ENCODE measurements at places on chromosomes 5 and 9. TPM values are rescaled to one million over a fixed set of nuclear protein-coding genes. Genes with fewer than 3 reads are reported as not detected.

Gene DMAC1
- polyA plus RNA-seq = 97.1 TPM

Gene ACOT12
- polyA plus RNA-seq = 0.79 TPM

Gene TAS2R1
- polyA plus RNA-seq = not detected

Gene OTULINL
- 9.2 TPM for polyA plus RNA-seq

DNA sequence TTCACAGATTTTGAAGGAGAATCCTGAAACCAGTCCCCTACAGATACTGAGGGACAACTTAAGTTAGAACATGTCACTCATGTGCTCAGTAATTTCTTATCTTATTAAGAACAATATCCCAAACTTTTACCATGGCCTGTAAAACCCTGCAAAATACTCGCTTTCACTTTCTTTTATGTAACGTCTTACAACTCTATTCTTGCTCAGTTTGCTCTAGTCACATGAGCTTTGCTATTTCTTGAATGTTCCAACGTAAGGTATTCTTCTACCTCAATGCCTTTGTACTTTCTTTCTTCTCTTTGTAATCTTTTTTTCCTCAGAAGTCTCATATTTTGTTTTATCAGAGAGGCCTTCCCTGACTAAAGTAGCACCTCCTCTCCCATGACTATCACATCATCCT is 14.1 kb downstream of the TMEM38B start:
- DNase-seq = no peak

DNA sequence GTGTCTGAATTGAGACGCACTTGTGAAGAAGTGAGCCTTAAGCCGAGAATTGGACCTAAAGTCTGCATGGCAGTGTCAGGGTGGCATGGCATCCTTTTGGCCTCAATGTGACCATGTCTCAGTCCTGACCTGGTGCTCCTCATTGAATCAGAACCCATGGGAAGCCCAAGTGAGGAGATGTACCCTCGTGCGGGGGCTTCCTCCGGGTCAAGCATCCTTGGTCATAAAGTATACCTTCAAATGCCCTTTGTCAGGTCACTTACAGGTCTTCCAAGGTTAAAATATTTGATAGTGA is 202.2 kb downstream of the GADD45G start:
- DNase-seq = no peak

DNA sequence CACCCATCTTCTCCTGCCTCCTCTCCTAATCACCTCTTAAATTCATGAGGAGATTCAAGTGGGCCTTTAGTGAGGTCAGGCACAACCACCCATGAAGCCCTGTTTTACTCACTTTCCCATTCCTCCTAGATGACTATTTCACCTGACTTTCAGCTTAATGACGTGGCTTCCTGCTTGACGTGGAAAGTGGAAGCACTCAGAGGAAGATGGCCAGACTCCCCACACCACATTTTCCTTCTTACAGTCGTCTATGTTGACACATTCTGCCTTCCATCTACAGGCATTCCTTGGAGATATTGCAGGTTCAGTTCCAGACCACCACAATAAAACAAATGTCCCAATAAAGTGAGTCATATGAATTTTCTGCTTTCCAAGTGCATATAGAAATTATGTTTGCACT is 146.4 kb upstream of the TAS2R1 start:
- no peak for DNase-seq

- no peak for DNase-seq
These were observed 42.3 kb downstream of the COL23A1 start for GRCh38 chr5:178547753-178548415.

DNA sequence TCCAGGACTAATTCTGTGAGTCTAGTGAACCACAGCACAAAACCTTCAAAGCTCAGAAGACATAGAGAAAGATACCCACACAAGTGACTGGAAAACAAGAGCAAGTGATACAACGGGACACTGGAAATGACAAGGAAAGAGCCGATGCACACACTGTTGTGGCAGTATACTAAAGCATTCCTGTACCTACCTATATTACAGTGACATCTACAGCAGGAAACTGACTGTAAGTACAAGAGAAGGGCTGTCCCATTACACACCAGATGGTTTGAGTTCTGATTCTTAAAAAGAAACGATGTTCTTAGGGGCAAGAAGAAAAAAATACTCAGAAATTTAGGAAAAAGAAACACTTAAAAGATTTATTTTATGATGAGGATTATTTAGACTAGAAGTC is 18.5 kb downstream of the TMEM245 start:
- DNase-seq = no peak

DNA sequence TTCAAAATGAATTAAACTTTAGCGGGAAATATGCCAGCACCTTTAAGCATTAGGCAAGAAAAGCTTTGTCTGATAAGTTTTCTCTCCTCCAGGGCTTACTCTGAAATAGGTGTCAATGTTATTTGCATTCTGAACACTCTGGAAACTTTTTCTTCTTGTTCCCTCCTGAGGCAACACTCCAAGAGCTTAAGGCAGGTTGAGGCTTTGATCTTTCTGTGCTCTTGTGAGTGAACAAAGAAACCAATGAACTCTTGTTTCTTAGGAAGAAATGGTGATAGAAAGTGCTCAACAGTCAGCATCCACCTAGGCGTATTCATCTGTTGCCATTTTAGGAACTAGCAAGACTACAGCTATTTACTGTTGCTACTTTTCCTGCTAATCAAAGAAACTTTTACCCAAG is 259.8 kb downstream of the NFIB start:
- no peak for DNase-seq

DNA sequence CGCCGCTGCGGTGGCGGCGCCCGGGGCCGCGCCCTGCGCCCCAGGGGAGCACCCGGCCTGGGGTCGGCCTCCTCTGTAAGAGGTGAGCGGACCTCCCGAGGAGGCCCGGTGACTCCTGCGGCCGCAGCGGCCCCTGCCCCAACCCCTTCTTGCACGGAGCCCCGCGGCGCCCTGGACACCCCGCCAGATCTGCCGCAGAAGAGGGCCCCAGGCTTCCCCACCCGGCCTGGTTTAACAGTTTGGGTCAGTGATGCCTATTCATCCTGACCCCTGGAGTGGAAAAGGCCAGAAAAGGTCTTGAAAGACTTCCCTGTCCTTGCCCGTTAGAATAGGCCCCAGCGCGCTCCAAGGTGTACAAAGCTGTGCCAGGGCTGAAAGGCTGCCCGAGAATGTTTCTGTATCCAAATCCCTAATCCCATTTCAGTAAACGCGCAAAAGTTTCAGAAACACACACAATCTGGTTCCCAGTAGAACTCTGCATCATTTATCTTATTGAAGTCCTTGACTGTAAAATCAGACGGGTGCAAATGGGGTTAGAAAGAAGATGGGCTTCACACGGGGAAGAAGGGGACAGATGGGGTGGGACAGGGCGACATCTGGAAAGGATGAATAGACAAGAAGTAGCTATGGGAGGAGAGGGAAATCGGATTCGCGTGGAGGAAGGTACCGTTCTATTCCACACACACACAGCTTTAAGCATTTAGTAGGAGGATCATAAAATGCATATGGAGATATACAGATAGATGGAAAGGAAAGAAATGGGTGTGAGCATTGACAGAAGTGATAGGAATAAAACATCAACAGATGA is 1.1 kb upstream of the SSBP2 start:
- DNase-seq = no peak

GRCh38 chr5:68285851-68286611 is 70.5 kb downstream of the PIK3R1 start:
- no peak for DNase-seq

DNA sequence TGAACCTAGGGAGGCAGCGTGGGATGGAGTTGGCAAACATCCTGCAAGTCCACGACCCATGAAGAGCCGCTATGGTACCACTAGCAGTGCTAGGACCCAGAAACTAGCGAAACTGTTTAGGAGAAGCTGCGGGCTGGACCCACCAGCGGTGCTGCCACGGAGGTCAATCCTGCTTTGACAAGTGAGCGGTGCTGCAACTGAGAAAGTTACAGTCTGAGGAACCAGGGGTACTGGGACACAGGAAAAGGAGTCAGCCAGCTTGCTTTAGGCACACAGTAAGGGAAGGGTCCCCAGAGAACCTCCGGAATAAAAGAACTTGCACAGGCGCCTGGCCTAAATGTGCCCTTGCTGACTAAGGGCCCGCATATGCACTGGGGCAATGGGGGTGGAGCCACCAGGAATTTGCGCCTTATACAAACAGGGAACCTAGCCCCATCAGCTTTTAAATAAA is 23.6 kb upstream of the ANXA2R start:
- DNase-seq = no peak

DNA sequence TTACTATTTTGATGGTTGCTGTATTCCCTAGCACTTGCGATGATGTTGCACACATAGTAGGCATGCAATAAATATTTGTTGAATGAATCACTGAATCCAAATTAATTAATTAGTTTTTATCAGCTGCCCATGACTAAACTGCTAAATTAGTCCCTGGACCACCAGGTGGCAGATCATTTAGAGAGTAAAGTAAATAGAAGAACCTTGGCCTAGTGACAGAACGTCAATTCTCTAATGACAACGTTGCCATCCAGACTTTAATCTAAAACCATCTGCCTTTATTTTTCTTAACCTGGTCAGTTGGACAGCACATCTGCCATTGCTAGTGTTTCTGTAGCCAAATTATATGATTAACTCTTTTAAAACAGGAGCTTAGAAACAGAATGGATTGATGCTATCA is 457.5 kb downstream of the KIF4B start:
- DNase-seq = no peak

DNA sequence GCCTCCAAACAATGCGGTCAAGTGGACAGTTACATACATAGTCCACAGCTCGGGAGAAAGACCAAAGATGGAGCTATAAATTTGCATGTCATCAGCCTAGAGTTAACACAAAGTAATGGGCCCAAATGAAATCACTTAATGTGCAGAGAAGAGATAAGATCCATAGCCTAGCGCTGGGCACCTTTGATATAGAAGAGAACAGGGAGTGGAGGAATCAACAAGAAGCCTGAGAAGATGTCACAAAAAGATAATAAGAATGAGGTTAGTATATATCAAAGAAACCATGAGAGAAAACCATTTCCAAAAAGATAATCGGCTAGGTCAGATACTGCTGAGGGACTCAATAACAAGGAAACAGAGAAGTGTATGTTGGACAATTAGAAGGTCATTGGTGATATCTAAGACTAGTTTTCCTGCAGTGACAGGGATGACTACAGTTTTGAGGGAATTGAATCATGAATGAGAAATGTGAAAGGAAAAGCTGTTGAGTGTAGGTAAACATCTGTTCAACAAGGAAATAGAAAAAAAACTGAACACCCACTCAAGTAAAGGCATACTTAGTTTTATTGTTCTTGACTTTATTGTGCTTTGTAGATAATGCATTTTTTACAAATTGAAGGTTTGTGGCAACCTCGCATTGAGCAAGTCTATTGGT is 68.7 kb upstream of the CDH6 start:
- DNase-seq = no peak

DNA sequence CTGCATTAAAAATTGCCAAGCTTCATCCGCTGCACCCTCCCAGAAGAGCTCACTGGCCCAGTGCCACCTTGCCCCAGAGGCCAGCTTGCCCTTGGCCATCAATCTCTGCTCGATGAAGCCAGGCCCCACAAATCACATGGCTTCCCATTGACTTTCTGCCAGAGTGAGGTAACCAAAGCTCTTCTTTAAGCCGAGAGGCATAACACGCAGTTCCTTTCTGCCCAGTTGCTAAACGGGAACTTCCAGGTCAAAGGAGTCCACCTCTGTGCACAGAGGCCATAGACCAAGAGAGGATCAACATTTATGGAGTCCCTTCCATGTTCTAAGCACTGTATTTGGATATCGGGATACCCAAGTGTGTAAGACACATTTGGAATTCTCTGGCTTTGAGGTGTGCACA is 208.8 kb downstream of the KIF4B start:
- DNase-seq = no peak

DNA sequence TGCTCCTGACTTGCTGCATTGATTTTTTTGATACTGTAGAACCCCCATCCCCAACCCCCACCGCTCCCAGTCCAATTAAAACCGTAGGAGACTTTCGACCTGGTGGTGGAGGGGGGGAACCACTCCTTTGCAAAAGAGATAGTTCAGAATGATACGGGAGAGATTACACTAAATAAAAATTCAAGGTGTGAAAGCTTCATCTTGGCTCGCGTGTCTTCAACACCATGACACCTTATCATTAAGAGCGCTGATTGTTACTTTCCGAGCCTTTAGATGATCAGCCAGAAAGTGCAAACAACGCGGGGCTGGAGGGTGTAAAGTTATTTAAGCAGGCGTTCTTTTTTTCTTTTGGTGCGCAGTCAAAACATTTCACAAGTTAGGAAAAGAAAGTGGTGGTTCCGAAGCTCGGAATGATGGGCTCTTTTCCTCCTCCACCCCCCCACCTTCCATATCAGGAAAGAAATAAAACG is 1.3 kb upstream of the ZNF462 start:
- peak; percentile 25 for DNase-seq

DNA sequence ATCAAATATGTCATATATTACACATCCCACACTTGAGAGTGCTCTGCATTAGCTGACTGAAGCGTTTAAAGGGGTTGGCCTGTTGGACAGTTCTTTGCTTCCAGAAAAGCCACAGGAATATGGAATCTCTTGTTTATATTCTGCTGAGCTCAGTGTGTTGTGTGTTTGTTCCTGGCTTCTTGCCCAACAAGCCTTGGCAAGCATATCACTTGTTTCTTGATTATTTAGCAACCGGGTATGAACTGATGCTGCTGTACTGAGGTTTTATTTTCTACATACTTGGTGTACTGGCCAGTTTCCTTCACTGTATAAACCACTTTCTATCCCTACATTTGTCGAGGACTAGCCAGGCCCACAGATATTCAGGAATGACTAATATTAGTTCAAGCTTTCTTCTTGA is 378.9 kb downstream of the KCTD16 start:
- DNase-seq = peak; percentile 18

DNA sequence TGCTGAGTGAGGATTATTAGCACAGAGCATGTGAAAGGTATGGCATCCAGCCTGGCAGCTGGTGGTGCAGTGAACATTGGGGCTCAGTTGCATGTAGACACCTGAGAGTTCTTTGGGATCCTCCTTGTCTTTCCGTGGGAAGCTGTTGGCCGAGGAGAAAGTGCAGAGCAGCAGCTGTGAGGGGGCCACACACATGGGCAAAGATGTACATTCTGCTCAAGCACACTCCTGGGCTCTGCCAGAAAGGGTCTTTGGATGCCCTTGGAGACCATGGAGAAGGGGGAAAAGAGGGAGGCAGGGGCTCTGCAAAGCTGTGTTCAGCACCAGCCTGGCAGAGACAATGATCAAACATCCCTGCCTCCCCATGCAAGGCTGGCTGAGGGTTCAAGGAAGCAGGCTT is 138.7 kb upstream of the PITX1 start:
- DNase-seq = no peak

GRCh38 chr5:6348476-6349000 is 29.8 kb downstream of the MED10 start:
- DNase-seq = no peak

DNA sequence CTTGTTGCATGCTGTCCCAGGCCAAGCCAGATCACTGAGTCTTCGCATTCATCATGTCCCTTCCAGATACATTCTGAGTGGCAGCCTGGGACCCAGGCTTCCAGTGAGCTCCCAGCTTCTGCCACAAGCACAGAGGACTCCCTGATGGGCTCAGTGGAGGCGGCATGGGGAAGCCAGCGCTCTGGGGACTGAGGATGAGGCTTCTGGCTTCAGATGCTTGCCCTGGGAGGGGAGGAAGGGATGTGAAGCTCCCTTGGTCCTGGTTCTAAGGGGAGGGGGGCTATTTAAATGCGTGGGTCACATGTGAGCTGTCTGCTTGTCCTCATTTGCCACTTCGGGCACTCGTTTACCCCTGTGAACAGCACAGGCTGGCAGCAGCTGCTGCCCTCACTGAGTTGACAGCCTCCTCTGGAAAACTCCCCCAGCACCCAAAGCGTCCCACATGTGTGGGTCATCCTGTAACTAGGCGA is 174.0 kb downstream of the NR3C1 start:
- DNase-seq = no peak

GRCh38 chr5:126054577-126055347 is 368.4 kb upstream of the GRAMD2B start:
- no peak for DNase-seq

Data from right renal cortex interstitium (tissue), 3 donors.